Stimulated activated CD8-positive, alpha-beta memory T cell treated with anti-CD3 and anti-CD28 coated beads, Interleukin-4, amount 100 ng/mL, for 4 hours (primary cell): ENCODE measurements at places on chromosomes 4 and X.
A peak's percentile ranks its signal among the peaks of the same experiment; 100 is the strongest.

GRCh38 chr4:121050300-121050699 is 22.0 kb downstream of the NDNF start:
- DNase-seq, result no peak

DNA sequence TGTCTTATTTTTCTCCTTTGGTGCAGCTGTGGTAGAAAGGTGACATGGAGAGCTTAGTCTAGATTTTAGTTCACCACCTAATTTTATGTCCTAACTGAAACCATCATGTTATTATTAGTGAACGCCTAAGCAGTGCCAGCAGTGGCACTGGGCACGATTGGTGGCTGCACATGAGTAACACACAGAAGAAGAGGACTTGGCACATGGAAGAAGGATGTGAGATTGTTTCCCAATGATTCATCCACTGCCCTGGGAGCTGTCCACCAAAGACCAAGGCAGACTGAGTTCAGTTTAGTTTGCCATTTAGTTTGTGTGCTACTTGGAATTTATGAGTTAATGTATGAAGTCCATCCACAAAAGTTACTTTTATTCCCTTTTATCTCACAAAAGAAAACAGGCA is 68.1 kb upstream of the NAP1L5 start:
- DNase-seq, result no peak

GRCh38 chr4:184388106-184388505 is 86.2 kb downstream of the IRF2 start:
- DNase-seq, result no peak

GRCh38 chr4:4859325-4859798 is at the start of gene MSX1:
Gene MSX1 (plus strand): TSS chr4:4859665. CDS start chr4:4859900, 235 bp downstream.
- DNase-seq, result no peak

GRCh38 chr4:84028340-84028739 is 470.8 kb downstream of the NKX6-1 start:
- no peak for DNase-seq

GRCh38 chr4:156223985-156224384 is 270.3 kb upstream of the CTSO start:
- DNase-seq, result no peak

DNA sequence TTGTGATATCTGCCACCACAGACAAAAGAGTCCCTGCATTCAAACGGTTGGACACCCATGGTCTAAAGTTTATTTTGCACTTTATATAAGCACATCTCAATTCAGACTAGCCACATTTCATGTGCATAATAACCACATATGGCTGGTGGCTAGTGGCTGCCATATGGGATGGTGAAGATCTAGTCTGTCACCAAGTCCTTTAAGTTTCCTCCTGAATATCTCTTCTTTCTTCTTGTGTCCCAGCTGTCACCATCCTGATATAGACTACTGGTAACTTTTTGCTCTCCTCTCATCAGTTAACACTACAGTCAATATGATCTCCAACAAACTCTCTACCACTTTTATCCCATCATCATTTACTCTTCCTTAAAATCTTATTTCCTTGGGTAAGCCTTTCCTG is 9.3 kb downstream of the HSPA4L start:
- DNase-seq, result no peak

GRCh38 chr4:141686146-141686775 is 49.9 kb downstream of the IL15 start:
- DNase-seq, result no peak

GRCh38 chr4:90546114-90546513 is 418.9 kb downstream of the CCSER1 start:
- DNase-seq, result no peak

DNA sequence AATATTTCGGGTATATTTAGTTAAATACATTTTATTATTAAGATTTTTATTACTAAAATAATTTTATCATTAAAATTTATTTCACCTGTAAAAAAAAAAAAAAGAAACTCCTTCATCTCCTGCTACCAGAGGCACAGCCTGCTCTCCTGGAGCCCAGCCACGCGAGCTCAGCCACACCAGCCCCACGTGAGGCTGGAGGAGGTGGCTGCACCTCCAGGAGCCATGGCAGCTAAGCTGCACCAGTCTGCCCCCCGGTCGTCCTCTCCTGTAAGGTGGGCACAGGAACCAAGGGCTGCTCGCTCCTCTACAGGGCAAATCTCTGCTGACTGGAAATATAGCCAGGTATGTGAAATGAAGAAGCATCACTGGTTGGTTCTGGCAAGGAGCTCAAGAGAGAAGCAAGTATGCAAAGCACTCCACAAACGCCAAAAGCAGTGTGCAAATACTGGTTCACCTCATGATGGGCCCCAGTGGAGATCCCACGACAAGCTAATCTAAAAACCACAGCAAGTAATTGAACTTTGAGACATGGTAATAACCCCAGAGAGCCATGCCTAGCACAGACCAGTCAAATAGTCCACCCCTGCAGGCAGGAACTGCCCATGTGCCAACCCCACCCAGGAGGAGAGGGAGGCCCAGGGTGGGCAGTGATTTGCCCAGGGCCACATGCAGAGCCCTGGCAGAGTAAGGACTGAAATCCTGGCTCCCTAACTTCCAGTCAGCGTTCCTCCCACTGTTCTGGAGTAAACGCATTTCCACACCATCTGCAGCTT is 90.1 kb downstream of the WFS1 start:
- no peak for DNase-seq

GRCh38 chr4:151045907-151046306 is 30.8 kb upstream of the LRBA start:
- DNase-seq, result no peak

DNA sequence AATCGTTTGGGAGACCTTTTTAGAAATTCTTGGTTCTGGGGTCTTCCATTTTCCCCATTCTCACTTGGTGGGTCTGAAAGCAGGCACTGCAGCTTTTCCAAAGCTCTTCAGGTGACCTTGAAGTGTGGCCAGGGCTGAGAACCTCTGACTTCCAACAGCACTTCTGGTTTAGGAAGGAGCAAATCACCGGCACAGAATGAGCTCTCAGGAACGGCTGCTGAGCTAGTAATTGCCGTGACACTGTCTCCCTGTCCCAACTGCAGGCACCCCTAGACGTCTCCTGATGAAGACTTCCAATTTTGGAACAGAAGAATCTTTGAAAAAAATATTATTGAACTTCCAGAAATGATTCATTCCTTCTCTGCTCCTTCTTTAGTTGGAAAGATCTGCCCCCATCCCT is 31.3 kb downstream of the CD38 start:
- DNase-seq, result no peak

DNA sequence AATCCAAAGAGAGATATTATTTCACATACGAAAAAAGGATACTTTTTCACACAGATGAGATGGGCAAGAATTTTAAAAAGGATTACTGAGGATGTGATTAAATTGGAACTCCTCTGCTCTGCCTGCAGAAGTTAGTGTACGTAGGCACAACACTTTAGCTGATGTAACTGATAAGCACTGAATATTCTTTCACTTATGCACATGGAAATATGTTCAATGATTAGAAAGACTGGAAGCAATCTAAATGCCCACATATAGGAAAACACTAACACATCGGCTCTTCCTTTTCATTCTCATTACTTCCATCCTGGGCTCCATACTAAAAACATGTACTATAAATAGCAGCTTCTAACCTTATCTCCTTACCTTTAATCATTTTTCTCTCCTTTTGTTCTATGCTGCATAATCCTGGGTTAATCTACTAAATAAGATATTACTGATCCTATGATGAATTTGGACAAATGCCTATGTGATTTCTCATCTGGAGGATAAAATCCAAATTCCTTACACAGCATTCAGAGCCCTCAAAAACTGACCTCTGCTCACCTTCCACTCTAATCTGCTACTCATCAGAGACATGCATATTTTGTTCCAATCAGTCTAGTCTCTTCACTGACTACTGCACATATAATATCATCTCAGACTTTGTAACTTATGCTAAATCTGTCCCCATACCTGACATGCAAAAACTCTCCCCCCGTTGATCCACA is 197.8 kb downstream of the PDGFC start:
- DNase-seq, result no peak

DNA sequence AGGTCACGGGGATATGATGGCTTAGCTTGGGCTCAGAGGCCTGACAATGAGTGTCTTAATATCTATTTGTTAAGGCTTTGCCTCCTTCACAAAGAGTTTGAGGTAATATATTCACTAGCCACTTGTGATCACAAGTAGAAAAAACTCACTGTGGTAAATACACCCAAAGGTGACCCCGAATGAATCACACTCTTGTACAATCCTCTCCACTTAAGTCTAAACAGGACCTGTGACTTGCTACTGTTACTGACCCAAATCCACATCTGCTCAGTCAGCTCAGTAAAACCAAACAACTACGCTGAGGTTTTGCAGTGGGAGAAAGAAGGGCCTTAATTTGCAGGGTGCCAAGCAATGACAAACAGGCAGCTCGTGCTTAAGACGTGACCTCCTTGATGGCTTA is 223.8 kb upstream of the MAGEC2 start:
- DNase-seq, result no peak

GRCh38 chr4:66640233-66640990 is 904.9 kb downstream of the CENPC start:
- no peak for DNase-seq

- peak; percentile 51 for DNase-seq
Measured at GRCh38 chr4:7828011-7828720, 111.5 kb downstream of the AFAP1 start.

DNA sequence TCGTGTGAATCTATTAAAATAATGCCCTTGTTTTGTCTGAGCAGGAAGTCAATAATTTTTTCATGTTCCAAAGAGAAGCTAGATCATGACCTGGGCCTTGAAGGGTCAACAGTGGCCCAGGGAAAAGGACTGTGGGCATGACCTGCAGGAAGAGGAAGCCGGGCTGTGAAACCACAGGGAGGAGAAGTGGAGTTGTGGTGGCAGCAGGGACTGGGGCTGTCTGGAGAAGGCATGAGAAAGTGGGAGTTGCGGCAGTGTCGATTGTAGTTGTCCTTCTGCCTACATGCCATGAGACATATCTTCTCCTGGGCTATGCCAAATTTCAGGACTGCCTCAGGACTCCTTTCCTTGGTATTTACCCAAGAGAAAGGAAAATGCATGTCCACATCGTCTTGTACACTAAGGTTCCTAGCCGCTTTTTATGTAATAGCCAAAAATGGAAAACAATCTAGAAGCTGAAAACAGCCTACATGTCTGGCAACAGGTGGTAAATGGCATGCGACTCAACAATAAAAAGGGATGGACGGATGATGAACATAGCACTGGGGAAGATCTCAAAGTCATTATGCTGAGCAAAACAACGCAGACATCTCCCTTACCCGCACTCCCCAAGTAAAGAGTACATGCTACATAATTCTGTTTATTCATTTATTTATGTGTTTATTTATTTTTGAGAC is 13.6 kb upstream of the PTTG2 start:
- no peak for DNase-seq

- no peak for DNase-seq
Measured at GRCh38 chr4:165027762-165028402, 3.9 kb upstream of the TRIM60 start.

DNA sequence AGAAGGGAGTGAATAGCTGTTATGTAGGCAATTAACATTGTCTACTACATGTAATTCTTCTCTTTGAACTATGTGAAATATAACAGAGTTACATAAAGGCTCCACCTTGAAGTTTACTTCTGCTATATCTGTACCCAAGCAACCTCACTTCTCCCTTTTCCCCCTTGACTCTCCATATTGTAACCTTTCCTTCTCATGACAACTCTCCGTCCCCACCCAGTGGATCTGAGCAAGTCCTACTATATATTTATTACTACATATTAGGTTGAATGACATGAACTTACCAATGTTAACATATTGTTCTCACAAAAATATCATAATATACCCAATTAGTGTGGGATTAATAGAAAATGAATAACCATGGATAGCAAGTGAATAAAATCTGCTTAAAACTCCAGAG is 93.2 kb upstream of the ATP8A1 start:
- no peak for DNase-seq

DNA sequence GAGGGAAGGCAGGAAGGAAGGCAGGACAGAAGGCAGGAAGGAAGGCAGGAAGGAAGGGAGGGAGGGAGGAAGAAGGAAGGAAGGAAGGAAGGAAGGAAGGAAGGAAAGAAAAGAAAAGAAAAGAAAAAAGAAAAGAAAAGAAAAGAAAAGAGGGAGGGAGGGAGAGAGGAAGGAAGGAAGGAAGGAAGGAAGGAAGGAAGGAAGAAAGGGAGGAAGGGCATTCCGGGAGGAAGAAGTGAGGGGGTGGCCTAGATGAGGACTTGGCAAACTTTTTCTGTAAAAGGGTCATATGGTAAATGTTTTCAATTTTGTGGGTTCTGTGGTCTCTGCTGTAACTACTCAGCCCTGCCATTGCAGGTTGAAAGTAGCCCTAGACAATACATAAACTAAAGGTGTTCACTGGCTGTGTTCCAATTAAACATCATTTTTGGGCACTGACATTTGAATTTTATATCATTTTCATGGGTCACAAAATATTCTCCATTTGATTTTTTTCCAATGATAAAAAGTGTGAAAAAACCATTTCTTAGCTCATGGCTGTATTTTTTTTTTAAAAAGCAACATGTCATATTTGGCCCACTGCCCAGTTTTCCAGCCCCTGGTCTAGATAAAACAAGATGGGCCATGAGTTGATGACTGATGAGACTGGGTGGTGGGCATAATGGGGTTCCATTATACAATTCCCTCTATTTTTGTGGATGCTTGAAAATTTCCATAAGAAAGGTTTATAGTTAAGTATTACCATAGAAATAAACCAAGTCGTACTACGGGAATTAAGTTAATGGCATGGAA is 3.1 kb downstream of the ZNF630 start:
- no peak for DNase-seq
